ENCODE measurements at places on chromosomes 1 and 21. TPM values are rescaled to one million over a fixed set of nuclear protein-coding genes. Genes with fewer than 3 reads are reported as not detected.
A peak's percentile ranks its signal among the peaks of the same experiment; 100 is the strongest.

The CRP gene
- not detected for total RNA-seq

The TMEM200B gene
- total RNA-seq, result 4.3 TPM

The FCRL5 gene
- total RNA-seq, result not detected

The SNX7 gene
- 114 TPM for total RNA-seq

The IGSF3 gene
- total RNA-seq, result 41.8 TPM

The KRTAP19-3 gene
- total RNA-seq, result not detected

The FLG2 gene
- total RNA-seq, result not detected

The SEC16B gene
- 1.2 TPM for total RNA-seq

- peak; percentile 77 for DNase-seq
Measured at GRCh38 chr1:153945795-153946621, 510 bp downstream of the DENND4B start.

GRCh38 chr1:183989604-183990003 is 47.9 kb downstream of the COLGALT2 start:
- no peak for DNase-seq

GRCh38 chr1:35947547-35947946 is 16.6 kb downstream of the AGO3 start:
- no peak for DNase-seq

DNA sequence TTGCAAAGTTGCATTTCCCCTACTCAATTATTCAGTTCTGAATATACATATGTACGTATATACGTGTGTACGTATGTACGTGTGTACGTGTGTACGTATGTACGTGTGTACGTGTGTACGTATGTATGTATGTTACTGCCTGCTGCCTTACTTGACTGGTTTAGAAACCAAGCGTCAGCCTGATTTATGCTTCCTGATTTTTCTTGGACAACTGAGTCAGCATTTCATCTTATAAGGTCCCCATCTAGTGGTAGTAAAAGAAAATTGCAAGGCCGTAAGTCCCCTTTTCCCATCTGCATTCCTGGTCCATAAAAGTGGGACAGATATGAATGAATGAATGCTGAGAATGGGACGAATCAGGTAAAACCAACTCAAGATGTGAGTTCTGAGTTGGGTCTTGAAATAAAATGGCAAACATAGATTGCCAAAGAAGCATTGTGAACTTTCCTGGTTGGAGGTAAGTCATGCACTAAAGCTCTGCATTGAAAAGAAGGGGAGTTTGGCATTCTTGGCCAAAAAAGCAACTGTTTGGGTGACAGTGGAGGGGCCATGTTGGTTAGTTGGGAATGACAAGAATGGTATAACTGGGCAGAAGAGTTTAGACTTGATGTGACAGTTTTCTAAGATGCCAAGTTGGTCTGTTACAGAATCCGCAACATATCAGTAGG is 76.4 kb upstream of the DNAH14 start:
- DNase-seq, result peak; percentile 61

DNA sequence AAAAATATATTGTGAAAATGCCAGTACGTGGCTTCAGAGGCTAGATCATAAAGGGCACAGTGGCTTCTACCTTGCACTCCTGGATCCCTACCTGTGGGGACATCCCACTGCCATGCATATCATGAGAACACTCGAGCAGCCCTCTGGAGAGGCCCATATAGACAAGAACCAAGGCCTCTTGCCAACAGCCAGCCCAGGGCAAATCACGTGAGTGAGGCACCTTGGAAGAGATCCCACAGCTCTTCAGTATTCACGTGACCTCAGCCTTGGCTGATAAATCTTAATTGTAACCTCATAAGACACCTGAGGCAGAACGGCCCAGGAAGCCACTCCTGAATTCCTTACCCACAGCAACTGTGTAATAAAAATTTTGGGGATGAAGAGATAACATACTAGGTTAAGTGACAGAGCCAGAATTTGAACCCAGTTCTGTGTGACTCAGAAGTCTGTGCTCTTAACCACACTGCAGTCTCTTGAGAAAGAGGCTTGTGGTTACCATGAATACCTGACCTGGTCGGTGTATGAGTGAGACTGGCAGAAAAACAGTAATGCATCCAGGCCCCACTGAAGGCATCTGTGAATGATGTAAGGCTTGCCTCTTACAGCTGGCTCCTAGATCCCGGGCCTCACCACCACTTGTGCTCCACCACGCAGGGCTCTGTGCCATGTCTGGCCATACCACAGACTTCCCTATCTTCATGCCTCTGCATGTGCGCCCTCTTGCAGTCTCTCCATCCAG is 6.9 kb upstream of the A3GALT2 start:
- DNase-seq, result peak; percentile 100

DNA sequence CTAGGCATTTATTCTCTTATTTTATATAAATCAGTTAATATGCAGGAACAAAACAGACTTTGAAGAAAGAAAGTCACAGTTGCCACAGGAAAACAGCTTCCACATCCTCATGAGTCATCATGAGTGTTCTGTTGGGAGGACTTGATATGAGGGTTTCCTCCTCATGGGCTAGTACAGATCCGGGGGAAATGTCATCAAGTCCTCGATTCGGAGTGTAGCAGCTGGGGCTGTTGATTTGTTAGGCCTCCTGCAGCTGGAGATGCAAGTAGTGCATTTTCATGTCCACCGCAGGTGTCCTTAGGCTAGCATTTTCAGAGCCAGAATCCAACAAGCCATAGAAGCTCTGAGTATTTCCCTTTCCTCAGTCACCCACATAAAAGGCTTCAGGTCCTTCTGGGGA is 36.7 kb downstream of the ADAM30 start:
- peak; percentile 87 for DNase-seq

GRCh38 chr1:231480008-231480407 is 48.5 kb upstream of the TSNAX start:
- DNase-seq, result no peak

GRCh38 chr1:1069711-1070676 is 4.1 kb downstream of the RNF223 start:
- DNase-seq, result no peak

- DNase-seq, result no peak
Measured at GRCh38 chr1:31805318-31805717, 10.5 kb downstream of the SPOCD1 start.

DNA sequence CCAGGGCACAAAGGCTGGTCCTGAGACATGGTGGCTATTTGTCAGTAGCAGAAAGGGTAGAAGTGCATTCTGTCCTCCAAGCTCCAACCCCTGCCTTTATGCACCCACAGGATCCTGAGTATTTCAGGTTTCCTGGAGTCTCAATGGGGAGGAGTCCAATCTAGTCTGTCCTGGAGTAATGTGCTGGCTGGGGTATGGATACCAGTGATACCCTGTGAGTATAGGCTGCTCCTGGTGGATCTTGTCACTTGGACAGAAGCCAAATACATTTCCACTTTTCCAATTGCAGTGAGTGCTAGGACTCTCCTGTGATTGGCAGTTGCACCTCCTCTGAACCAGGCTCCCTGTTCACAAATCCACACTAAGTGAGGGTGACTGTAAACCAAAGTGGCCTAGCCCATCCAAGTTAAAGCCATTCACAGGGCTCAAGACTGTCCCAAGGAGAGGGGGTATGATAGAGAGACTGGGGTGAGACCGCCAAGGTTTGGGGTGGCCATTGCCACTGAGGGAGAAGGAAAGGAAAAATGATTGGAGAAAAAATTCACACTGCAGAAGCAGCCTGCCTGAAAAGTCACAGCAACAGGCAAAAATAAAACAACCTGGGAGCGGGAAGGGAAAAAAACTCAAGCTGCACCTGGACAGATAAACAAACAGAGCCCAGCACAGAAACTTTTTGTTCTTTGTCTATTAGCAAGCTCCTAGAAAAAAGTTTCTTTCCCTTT is 163.4 kb upstream of the ETV3 start:
- no peak for DNase-seq

- DNase-seq, result no peak
Measured at GRCh38 chr1:3467096-3468036, 12.9 kb downstream of the ARHGEF16 start.

DNA sequence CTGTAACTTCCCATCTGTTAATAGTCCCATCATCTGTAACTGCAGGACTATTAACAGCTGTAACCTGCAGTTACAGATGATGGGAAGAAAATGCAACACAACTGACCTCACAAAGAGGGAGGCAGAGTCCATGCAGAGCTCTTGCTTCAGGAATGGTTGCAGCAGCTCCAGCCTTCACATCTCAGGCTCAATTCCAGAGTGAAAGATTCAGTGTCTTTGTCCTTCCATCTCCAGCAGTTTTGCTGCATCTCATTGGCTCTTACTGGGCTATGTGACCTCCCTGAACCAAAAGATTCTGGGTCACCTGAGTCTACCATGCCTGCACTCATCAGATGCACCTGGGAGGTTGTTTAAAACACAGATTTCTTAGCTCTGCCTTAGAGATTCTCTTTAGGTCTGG is 686.7 kb downstream of the MATN1 start:
- no peak for DNase-seq

DNA sequence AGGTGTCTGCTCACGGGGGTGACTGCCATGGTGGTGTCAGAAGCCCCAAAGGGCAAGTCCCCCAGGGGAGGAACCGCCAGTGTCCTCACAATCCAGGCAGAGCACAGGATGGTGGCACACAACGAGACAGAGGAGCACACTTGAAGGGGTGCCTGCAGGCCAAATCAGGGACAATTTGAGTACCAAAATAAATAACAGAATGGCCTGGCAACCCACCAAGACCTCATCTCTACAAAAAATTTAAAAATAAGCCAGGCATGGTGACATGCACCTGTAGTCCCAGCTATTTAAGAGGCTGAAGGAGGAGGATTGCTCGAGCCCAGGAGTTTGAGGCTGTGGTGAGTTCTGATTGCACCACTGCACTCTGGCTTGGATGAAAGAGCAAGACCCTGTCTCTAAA is 38.2 kb downstream of the TIAM1 start:
- no peak for DNase-seq

Measured in RPMI7951 (cell line).